GM12878 (cell line): ENCODE measurements at places on chromosomes 4 and X.

DNA sequence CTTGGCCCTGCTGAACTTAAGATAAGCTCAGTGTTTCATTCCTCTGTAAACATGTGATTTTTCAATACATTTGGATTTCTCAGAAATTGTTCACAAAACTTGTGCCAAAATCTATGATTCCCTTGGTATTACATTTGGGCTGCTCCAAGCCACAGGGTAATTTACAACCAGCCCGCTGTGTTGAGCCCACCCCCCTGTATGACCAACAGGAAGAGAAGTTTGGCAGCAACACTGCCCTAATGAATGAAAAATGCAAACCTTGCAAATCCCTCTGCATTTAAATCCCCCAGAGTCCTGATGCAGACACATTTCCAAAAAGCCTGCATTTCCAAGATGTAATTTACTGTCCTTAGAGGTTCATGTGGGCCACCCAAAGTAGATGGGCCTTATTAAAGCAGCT lies 34.1 kb upstream of the GAB1 start:
- DNase-seq, result no peak

DNA sequence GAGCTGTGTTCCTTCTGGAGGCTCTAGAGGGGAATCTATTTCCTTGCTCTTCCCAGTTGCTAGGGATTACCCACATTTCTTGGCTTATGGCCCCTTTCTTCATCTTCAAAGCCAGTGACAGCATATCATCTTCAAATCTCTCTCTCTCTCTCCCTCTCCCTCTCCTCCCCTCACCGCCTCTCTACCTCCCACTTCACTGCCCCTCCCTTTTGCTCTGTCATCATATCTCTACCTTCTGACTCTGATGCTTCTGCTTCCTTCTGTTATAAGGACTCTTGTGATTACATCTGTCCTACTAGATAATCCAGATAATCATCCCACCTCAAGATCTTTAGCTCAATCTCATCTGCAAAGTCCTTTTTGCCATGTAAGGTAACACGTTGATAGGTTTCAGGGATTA lies 93.1 kb upstream of the TEX13D start:
- no peak for DNase-seq

DNA sequence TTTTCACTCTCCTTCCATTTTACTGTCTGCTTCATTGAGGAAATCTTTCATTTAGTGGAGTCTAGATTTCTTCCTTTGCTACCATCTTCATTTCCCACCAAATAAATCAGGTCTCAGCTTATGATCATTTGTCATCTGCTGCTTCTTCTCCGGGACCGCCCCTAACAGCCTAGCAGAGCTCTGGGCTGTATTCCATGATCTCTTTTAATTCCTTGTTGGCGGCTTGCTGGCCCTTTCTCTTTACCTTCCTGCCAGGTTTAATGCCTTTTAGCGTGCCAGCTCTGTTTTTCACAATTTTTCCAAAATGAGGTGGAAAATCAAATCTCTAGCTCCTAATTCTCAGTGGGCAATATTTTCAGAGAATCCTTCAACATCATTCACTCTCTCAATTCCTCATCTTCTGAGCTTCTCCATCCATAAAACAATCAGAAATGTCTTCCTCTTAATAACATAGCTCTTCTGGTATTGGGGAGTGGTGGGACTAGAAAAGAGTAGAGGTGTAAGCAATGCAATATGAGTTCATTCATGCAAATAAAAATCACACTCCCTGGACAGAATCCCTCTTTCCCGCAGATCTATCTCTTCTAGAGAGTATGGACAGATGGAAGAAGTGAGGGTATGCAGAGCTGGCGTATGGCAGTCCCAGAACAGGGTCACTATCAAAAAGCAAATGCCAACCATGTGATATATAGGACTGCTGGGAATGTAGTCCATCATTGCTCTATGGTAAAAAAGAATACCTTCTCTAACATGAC lies 491.3 kb downstream of the KCNIP4 start:
- DNase-seq, result no peak

- DNase-seq, result no peak
Measured at GRCh38 chr4:109624536-109624935, 64.5 kb downstream of the MCUB start.

DNA sequence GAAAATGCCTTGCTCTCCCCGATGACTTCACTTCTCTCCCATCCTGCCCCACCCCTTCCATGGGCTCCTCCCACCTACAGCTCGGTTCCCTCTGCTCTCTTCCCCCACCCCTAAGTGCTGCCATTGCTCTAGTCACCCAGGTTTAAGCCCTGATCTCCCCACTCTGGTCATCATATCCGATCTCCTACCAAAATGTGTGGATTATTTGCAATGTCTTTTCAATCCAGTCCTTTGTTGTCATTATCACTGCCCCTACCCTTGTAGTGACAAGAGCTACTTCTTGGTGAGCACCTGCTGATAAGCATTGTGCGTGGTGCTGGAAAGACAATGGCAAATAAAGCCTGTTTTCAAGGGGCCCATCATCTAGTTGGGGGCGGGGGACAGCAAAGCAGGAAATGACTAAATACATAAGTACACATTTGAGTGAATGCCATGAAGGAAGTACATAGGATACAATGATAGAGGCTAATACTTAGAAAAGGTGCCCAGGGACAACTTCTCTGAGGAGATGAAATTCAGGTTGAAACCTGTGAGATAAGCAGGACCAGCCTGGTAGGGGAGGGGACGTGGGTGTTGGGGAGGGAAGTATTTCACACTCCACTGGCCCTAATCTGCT lies 63.8 kb downstream of the DLG3 start:
- no peak for DNase-seq

- DNase-seq, result no peak
Measured at GRCh38 chr4:175385797-175386196, 426.3 kb downstream of the GPM6A start.

- DNase-seq, result no peak
Measured at GRCh38 chr4:73727685-73728084, 12.7 kb upstream of the CXCL8 start.

GRCh38 chr4:110485452-110485851 lies 9.5 kb downstream of the ENPEP start:
- no peak for DNase-seq

- DNase-seq, result no peak
Measured at GRCh38 chrX:22276781-22277180, 4.1 kb downstream of the CBLL2 start.

DNA sequence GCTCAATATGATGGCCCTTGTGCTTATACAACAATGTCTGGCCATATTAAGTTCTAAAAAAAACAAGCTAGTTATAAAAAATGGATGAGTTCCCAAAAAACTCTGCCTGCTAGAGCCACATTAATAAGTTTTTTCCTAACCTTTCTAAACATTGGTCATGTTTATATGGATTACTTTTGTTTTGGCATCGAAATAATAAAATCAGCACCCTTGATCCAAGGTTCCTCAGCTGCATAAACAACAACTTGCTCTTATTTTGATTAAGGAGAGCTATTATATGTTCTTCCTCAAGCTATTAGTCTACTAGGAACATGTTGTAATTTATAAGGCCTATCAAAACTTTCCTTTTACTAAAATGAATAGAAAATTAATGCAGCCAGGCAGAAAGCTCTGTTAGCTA lies 48.4 kb downstream of the UNC5C start:
- no peak for DNase-seq

DNA sequence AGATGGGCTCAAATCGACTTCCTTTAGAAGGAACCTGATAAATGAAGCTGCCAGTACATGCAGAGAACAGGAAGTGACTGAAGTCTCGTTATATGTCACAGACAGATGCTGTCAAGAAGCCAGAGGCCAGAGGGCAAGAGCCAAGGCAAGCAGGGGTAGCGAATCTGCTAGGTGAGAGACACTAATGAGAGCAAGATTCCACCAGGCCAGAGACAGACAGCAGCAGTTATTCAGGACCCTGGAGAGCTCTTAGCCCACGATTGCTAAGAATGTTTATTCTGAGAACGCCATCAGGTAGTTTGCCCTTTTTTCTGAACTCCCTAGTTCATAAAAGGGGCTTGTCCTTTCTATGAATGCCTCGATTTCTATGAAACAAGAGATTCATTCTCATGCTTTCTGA lies 73.7 kb downstream of the BEND2 start:
- no peak for DNase-seq

GRCh38 chr4:140249351-140249750 lies 95.4 kb upstream of the MAML3 start:
- DNase-seq, result no peak

GRCh38 chr4:139167774-139168444 lies 9.1 kb downstream of the ELF2 start:
- no peak for DNase-seq

GRCh38 chr4:52877036-52877435 lies 14.9 kb downstream of the RASL11B start:
- DNase-seq, result no peak

- no peak for DNase-seq
Measured at GRCh38 chr4:123401271-123402120, 4.9 kb downstream of the SPRY1 start.

- DNase-seq, result no peak
Measured at GRCh38 chrX:87140800-87141483, 376.7 kb upstream of the KLHL4 start.

DNA sequence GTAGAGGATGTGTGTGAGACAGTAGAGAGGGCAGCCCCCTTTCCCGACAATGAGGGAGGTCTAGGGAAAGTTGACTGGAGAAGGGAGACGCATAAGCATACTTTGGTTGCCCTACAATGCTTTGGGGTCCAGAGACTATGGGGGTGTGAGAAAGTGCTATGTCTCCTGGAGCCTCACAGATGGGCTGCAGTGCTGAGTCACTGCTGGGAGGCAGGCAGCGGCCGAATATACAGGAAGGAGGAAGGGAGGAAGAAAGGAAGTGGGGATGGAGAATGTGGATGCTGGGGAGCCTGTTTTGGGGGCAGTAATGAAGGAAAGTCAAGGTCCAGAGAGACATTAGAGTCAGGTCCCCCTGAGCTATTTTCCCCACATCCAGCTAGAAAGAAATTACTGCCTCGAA lies 12.7 kb downstream of the DRP2 start:
- DNase-seq, result no peak

GRCh38 chrX:15274946-15275345 lies 5.1 kb upstream of the ASB9 start:
- no peak for DNase-seq

GRCh38 chr4:184506527-184507121 lies 32.3 kb upstream of the IRF2 start:
- peak; percentile 78 for DNase-seq

GRCh38 chrX:33989936-33990335 lies 142.2 kb downstream of the FAM47A start:
- no peak for DNase-seq

GRCh38 chr4:6772223-6772928 lies 10.2 kb upstream of the KIAA0232 start:
- no peak for DNase-seq

DNA sequence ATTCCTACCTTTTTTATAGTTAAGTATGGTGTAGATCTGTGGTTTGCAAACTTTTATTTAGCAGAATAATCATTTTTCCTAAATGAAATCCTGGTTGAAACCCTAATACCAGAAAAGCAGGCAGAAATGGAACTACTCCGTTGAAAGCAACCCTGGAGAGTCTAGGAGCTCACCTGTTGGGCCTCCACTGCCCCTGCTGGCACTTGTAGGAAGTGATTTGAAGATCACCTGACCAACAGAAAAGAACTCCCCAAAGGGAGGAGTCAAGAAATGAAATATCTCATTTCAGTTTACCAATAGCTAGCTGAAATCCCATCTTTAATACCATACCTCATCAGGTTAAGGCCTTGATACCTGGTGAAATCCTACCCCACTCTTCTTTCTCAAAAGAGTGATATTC lies 277.1 kb downstream of the KLHL13 start:
- DNase-seq, result no peak

DNA sequence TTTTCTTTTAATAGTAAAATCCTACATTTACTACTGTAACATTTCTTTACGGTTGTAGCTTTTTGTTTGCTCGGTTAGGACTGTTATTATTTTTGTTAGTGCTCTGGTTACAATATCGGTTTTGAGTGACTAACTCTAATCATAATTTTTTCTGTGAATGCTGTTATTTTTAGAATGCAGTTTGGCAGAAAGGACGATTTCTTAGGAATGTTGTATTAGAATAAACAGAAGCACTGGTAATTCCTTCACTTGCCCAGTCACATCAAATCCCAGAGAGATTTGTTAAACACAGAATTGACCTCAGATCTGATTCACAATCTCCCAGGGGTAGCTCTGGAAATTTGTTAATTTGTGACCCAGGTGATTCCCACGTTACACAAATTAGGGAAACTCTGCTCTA lies 21.7 kb downstream of the DDIT4L start:
- no peak for DNase-seq

GRCh38 chrX:1727531-1728027 lies 112.7 kb downstream of the ASMT start:
- no peak for DNase-seq

GRCh38 chr4:89904524-89904923 lies 9.9 kb downstream of the MMRN1 start:
- DNase-seq, result no peak

- DNase-seq, result no peak
Measured at GRCh38 chr4:94490437-94490836, 38.7 kb downstream of the PDLIM5 start.

DNA sequence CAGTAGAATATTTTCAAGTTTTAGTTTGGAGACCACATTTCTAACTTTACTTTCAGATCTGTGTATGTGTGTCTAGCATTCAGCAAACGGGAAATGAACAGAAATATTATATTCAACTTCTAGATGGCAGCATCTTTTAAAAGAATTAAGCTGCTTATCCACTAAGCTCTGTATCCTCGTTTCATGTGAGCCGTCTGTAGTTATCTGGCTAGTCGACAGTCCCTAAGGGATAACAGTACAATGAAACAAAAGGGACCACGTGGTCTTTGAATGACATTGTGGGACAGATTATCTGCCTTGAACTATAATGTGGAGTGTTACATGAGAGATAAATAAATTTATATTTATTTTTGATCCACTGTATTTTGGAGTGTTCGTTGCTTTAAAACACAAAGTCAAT lies 35.8 kb upstream of the PRSS12 start:
- no peak for DNase-seq

DNA sequence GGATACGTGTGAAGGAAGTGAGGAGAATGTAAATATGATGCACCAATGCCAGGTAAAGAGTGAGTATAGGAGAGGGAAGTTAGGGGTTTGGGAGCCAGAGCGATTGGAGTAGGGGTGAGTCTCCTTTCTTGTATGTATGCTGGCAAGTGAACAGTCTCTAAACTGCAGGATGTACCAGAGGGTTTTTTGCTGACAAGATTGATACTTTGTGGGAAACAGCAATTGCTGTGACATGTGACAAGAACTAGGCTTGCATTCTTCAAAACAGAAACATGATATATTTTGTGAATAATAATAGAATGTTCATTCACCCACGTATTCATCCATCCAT lies 706 bp downstream of the CHIC1 start:
- peak; percentile 11 for DNase-seq
